ENCODE measurements at places on chromosomes 13 and 19.

GRCh38 chr13:110231348-110232047 is 75.5 kb downstream of the COL4A1 start:
- DNase-seq, result no peak

- DNase-seq, result no peak
Measured at GRCh38 chr19:56071151-56071550, 49.9 kb downstream of the ZNF787 start.

DNA sequence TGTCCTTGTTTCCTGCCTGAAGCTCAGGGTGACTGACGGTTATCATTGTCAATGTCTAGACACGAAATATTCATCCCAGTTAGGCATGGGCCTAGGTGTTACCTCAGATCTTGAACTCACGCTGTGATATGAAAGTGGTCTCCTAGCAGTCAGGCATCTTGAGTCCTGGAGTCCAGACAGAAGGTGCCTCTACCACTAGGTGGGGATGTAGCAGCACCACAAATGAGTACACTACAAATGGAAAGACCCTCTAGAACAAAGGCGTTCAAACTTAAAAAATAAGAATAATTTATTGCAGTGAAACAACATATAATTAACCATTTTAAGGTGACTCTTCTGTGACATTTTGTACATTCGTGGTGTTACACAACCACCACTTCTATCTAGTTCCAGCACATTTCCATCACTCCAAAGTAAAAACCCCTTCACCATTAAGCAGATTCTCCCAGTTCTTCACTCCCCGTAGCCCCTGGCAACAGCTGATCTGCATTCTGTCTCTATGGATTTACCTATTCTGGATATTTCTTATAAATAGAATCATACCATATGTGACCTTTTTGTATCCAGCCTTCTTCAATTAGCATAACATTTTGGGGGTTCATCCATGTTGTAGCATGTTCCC is 11.9 kb upstream of the FRY start:
- no peak for DNase-seq

DNA sequence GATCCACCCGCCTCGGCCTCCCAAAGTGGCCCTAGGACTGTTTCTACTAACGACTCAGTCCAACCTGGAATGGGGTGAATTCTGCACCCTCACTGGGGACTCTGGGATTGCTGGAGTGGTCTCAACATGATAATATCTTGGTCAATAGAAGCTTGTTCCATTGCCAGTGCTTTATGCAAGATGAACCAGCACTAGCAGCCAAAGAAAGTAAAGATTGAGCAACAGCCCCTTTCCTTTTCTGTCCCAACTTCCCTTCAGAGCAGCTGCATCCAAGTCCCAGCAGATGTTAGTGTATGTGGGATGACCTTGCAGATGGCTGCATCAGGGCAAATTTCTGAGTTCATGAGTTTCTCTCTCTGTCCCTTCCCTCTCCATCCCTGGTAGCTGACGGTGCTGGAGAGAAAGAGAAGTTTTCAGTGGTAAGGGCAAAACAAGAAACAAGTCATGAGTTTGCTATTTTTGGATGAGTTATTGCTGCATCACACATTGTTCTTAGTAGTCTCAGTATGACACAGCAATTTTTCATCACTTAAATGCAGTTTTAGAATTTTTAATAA is 183.6 kb upstream of the EDNRB start:
- no peak for DNase-seq

DNA sequence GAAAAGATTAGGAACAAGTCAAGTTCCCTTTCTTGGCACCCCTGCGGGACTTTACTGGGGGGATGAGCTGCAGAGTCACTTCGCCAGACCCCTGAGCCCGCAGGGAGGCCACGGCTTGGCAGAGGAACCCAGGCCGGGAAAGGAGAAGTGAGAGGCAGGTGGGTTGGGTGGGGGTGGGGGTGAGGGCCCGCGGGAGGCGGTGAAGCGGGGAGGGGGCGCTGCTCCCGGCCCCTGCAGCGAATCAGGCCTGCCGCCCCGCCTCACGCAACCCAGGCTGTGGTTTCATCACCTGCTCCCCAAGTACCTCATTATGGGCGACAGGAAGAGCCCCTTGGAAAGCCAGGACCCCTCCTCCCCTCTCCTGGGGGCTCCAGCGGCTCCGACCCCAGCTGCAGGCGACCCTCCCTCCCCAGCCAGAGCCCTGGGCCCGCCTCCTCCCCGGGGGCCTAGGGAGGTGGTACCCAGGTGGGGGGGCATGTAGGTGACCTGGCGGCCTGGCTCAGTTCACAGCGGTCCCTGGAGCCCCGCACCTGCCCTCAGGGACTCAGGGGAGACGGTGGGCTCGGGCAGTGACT is 9.5 kb downstream of the MEF2B start:
- DNase-seq, result no peak

DNA sequence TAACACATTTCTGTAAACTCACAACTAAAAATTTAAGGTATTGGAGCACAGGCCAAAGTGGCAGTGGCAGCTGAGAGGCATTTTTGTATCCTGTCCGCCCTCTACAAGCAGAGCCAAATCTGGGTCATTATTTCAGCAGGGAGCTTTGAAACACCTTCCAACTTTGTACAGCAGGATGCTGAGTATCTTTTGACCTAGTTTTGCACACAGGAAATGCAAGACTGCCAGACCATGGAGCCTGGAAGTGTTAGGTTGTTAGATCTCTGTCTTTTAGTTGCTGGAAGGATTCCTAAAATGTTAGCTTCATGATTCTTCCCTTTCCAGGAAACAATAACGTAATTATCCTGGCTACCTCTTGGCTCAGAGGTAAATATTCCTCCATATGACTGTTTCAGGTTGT is 148.6 kb upstream of the ATXN8OS start:
- DNase-seq, result no peak

DNA sequence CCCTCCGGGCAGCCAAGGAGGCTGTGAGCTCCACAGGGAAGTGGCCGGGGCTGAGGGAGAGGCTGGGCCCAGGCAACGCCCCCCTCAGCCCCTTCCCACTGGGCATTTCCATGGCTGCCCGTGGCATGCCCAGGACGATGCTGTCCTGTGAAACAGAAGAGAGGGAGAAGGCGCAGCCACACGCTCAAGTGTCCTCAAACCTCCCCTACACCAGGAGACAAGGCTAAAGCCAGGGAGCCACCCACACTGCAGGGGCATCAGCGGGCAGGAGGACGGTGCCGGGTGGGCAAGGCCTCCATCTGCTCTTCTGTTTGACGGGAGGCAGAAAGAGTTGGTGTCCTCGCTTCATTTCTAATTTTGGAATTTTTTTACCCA is 14.2 kb upstream of the PROZ start:
- no peak for DNase-seq

GRCh38 chr13:26062853-26063444 is 11.1 kb upstream of the SHISA2 start:
- DNase-seq, result no peak

- DNase-seq, result no peak
Measured at GRCh38 chr13:99960663-99961311, 10.8 kb downstream of the ZIC5 start.

DNA sequence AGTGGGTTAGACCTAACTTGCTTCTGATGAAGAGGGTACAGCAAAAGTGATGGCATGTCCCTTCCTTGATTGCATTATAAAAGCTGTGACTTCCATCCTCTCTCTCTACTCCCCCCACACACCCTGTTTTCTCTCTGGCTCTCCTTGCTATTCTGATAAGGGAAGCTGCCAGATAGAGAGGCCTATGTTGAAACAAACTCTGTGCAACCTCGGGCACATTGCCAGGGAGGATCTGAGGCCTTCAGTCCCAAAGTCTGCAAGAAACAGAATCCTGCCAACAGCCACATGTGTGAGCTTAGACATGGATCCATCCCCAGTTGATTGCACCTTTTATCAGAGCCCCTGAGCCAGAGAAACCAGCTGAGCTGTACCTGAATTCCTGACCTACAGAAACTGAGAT is 44.8 kb upstream of the ARGLU1 start:
- no peak for DNase-seq

GRCh38 chr13:98939660-98940191 is 38.1 kb downstream of the DOCK9 start:
- DNase-seq, result no peak

- peak; percentile 79 for DNase-seq
Measured at GRCh38 chr19:38514812-38515633, 81.5 kb downstream of the RYR1 start.

- DNase-seq, result no peak
Measured at GRCh38 chr13:93862259-93862658, 617.2 kb downstream of the DCT start.

GRCh38 chr13:34143637-34144036 is 325.7 kb downstream of the RFC3 start:
- no peak for DNase-seq

GRCh38 chr19:53908935-53909415 is at the start of gene CACNG7:
CACNG7 (plus strand) TSS chr19:53909278; CDS start chr19:53912832, 3,554 bp downstream.
- no peak for DNase-seq

GRCh38 chr13:105990256-105990958 is 545.1 kb downstream of the EFNB2 start:
- DNase-seq, result no peak

DNA sequence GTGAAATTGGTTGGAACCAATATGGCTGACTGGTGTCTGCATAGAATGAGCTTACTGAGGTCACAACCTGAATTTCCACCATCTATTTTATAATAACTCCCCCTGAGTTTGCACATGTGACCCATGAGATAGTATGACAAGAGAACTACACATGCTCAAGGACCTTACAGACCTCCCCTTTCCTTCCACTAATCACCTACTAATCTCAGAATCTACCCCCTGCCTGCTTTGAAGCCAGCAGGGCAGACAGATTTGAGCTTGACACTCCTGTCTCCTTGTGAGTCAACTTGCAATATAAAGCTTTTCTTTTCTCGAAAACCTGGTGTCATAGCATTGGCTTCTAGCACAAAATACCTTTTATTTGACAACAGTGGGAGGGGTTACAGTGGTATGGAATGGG is 248.4 kb downstream of the RFC3 start:
- no peak for DNase-seq

- no peak for DNase-seq
Measured at GRCh38 chr13:110331362-110331761, 24.3 kb downstream of the COL4A2 start.

- no peak for DNase-seq
Measured at GRCh38 chr19:21317821-21318220, 11.4 kb downstream of the ZNF708 start.

- DNase-seq, result no peak
Measured at GRCh38 chr13:113643593-113643992, 14.4 kb downstream of the ATP4B start.

DNA sequence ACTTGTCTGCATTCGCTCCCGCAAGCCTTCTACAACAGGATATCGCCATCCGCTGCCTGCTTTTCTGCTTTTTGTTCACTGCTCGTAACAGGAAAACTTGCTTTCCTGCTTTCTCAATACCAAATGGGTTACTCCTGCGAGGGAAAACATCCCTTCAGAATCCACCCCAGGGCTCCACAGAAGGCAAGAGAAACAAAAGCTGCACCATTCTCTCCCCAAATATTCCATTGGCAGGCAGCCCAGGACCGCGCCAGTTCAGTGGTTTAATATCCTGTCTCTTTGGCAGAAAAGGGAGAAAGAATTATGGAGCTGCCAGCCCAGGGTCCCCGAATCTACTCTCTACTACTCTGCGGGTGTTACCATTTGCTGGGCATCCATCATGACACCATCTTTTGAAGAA is 84.7 kb upstream of the DOCK9 start:
- DNase-seq, result no peak

DNA sequence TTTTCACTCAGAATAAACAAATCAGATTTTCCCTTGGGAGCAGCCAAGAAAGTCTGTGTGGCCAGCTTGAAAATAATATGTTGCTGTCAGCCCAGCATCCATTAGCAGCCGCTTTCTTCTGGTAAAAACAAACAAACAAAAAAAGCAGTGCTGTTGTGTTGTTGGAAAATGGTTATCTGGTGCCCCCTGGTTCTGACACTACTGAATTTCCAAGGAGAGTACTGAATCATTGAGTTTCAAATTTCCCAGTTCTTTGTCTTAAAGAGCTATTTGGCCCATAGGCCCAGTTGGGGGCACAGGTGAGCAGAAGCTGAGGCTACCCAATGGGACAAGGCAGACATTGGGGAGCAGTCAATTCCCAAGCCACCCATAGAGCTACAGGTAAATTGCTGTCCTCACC is 995.9 kb downstream of the UQCRFS1 start:
- DNase-seq, result no peak

- no peak for DNase-seq
Measured at GRCh38 chr13:30725326-30726085, 9.8 kb upstream of the ALOX5AP start.

GRCh38 chr19:14059093-14059480 is 2.8 kb downstream of the PALM3 start:
- DNase-seq, result peak; percentile 51

- peak; percentile 64 for DNase-seq
Measured at GRCh38 chr19:17333611-17334413, 843 bp downstream of the ANO8 start.

- peak; percentile 65 for DNase-seq
Measured at GRCh38 chr19:7862413-7862951, 11.7 kb downstream of the PRR36 start.

- DNase-seq, result no peak
Measured at GRCh38 chr13:98584668-98585397, 7.9 kb upstream of the STK24 start.

GRCh38 chr19:44111910-44112463 is 1.2 kb upstream of the ZNF225 start:
- DNase-seq, result no peak

DNA sequence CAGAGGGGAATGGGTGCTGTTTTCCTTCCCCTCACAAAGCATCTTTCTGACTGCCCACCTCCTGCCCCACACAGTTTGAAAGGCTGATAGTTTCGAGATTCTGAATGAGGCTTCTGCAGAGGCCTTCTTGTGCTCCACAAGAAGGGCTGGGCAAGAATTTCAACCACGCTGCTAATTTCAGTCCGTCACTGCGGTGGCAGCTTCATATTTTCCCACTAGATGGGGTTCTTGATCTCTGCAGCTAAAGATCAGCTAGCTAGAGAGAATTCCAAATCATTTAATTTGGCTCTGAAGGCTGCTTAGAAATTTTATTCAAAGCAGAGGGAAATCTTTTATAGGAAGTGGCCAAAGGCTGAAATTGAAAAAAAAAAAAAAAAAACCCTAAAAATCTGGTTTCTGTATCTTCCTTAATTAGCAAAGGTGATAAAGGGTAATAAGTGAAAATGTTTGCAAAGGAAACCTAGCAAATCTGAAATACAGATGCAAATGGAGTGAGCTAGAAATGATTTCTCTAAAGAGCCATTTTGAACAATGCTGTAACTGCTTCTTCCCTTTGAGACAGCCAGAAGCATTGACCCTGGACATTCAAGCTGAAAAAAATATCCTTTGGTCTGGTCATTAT is 38.0 kb upstream of the C13orf42 start:
- no peak for DNase-seq

All from stimulated activated CD4-positive, alpha-beta T cell treated with anti-CD3 and anti-CD28 coated beads, Interleukin-12 subunit alpha, Interleukin-12 subunit beta, amount 100 ng/mL, for 4 hours (primary cell).